ENCODE measurements at places on chromosomes 7 and 10.

DNA sequence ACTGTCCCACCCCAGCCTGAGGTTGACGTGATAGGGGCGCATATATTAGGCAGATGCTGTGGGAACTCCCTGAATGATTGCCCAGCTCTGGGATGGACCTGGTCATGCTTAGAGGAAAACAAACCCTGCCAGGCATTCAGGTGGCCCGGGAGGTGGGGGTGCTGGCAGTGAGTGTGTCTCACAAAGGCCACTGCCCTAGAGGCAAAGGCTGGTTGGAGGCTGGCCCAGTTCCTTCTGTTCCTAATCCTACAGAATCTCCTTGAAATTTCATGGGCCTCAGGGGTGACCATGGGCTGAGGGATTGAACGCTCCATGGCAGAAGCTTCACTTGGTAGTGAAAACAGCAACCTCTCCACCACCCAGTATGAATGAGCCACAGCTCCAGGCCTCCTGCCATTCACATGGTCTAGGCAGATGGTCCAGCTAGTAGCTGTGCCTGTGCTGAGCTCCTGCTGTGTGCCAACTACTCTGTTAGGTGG lies 25.6 kb downstream of the ADRA2A start:
- DNase-seq, result no peak

DNA sequence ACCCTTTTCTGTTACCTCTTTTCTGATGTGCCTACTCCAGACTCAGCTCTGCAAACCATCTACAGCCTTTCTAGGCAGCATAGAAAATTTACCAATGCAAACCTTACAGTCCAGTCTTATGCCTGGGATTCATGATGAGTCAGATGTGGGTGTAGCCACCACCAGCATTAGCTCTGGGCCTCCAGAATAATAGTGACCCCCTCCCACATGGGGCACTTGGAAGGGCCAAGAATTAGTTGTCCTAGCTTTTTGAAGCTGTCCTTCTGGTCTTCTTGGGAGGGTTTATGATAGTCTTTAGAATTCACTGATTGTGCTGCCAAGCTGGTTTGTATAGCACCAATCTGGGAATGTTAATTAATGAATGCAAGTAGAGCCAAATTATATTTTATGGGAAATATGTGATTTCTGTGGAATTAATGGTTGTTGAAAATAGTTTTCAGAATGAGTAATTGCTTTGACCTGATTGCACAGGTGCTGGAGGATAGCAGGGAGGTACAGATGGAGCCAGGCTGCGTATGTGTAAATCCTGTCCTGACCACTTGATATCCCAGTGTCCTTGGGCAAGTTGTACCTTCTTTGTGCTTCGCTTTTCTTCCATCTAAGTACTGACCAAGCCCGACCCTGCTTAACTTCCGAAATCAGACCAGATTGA lies 94.8 kb downstream of the CPED1 start:
- no peak for DNase-seq

- DNase-seq, result no peak
Measured at GRCh38 chr7:155398944-155399343, 59.0 kb upstream of the EN2 start.

DNA sequence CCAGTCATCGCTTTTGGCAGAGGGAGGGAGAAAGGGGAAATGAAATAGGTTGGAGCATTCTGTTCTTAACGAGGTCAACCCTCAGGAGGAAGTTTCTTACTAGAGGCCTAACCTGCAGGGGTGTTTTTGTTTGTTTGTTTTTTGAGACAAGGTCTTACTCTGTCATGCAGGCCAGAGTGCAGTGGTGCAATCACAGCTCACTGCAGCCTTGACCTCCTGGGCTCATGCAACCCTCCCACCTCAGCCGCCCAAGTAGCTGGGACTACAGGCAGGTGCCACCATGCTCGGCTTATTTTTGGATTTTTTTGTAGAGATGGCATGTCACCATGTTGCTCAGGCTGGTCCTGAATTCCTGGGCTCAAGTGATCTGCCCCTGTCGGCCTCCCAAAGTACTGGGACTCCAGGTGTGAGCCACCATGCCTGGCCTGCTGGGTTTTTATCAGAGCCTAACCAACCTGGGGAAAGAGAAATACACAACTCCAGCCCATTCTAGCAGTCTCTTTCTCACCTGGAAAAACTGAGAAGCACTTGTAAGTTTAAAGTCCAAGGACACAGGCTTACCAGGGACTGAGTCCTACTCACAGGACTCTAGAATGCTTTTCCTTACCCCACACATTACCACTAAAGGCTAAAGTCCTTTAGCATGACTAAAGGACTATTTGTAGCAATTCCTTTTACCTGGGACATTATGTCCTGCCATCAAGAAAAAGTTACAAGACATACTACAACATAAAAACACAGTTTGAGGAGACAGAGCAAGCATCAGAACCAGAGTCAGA lies 101.0 kb upstream of the EGFR start:
- DNase-seq, result no peak

GRCh38 chr10:51879238-51879637 lies 179.8 kb upstream of the CSTF2T start:
- DNase-seq, result no peak

GRCh38 chr7:57202274-57202673 lies 70.0 kb upstream of the ZNF479 start:
- DNase-seq, result no peak

DNA sequence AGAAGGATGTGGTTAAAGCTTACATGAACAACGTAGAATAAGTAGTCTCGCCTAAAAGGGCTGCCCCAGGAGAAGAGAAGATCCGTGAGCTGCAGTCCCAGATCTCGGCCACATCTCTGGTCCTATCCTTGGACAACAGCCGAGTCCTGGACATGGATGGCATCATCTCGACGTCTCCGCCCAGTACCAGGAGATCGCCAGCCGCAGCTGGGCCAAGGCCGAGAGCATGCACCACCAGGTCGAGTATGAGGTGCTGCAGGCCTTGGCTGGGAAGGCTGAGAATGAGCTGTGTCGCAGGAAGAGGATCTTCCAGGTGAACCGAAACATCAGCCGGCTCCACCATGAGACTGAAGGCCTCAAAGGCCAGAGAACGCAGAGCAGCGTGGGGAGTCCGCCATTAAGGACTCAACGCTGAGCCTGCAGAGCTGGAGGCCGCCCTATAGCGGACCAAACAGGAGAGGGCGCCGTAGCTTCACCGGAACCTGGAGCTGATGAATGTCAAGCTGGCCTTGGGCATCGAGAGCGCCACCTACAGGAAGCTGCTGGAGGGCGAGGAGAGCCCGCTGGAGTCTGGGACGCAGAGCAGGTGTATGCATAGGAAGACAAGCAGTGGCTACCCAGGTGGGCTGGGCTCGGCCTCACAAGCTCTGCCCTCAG lies 22.2 kb downstream of the LIPK start:
- no peak for DNase-seq

DNA sequence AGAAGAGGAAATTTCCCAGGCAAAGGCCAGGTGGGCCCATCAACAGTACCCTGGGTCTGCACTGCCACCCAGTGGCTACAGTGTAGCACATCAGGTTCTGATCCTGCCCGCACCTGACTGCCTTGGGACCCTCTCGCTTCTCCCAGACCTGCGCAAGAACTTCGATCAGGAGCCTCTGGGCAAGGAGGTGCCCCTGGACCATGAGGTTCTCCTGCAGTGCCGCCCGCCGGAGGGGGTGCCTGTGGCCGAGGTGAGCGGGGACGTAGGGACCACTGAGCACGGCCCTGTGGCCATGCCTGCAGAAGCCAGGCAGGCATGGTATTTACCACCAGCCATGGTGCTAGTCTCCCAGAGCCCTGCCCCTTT lies 33.9 kb upstream of the SLC29A3 start:
- no peak for DNase-seq

GRCh38 chr10:113965077-113965476 lies 78.6 kb upstream of the ADRB1 start:
- no peak for DNase-seq

GRCh38 chr10:72259491-72260238 lies 14.1 kb upstream of the DDIT4 start:
- DNase-seq, result no peak

DNA sequence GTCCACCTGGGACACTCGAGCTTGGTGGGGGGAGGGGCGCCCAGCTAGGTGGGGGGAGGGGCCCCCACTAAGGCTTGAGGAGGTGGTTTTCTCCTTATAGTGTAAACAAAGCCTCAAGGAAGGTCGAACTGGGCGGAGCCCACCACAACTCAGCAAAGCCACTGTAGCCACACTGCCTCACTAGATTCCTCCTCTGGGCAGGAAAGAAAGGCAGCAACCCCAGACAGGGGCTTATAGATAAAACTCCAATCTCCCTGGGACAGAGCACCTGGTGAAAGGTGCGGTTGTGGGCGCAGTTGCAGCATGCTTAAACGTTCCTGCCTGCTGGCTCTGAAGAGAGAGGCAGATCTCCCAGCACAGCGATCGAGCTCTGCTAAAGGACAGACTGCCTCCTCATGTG lies 133.1 kb downstream of the SNX13 start:
- DNase-seq, result no peak

DNA sequence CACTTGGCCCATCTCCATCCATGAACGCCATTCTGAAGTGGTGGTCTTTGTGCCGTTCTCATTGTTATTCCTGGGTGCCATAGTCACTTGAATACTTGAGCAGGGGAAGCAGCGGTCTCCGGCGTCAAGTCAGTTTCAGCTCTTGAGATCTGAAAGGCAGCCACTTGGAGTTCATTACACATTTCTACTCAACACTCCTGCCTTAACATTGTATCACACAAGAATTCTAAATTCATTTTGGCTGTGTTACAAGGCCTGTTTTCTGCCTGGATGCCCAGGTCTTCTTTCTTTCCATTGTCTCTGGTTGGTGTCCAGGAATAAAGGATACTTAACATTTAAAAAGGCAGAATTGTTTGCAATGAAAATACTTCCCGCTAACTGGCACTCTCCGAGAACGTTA lies 69.0 kb upstream of the RAB11FIP2 start:
- DNase-seq, result no peak

DNA sequence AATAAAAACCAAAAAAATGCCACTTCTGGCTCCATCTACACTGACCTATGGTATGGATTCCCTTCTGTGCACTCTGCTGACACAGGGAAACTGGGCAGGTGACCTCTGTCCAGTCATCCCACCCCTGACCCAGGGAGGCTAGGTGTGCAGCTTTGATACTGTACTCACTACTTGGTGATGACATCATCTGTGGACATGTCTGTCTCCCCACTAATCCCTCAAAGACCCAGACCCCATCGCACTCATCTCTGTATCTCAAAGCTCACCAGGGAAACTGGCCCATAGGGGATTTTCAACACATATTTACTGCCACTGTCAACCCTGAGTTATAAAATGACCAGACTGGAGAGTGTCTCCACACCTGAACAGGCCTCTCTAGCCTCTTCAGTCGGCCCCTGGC lies 10.6 kb downstream of the SGMS1 start:
- no peak for DNase-seq

DNA sequence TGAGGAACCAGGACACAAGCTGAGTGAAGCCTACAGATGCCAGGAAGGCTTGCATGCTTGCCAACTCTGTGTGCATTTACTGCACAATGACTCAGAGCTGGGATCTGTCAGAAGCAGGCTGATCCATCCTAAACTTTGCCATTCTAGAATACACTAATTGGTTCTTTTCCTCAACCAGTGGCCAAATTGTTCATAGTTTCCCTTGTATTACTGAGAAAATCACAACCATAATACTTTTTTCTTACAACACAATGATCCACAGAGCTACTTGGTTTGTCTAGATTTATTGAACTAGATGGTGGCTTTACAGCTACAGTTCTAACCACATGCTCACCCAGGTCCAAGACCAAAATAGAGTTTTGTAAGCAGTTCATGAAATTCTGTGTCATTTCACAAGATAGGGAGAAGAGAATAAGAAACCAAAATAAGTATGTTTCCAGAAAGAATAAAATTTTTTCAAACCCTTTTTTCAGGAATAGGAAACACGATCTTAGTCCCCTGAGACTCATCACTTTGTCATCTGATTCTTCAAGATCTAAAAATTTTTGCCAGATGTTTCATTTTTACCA lies 21.0 kb upstream of the LRRC17 start:
- no peak for DNase-seq

- no peak for DNase-seq
Measured at GRCh38 chr7:57343901-57344622, 105.9 kb upstream of the ZNF716 start.

GRCh38 chr7:84021292-84021908 lies 173.2 kb downstream of the SEMA3A start:
- no peak for DNase-seq

- no peak for DNase-seq
Measured at GRCh38 chr10:44752451-44753441, 158.4 kb upstream of the TMEM72 start.

GRCh38 chr7:69698109-69698825 lies 100.0 kb downstream of the AUTS2 start:
- no peak for DNase-seq

GRCh38 chr10:116973946-116974455 lies 31.0 kb downstream of the SHTN1 start:
- DNase-seq, result no peak

DNA sequence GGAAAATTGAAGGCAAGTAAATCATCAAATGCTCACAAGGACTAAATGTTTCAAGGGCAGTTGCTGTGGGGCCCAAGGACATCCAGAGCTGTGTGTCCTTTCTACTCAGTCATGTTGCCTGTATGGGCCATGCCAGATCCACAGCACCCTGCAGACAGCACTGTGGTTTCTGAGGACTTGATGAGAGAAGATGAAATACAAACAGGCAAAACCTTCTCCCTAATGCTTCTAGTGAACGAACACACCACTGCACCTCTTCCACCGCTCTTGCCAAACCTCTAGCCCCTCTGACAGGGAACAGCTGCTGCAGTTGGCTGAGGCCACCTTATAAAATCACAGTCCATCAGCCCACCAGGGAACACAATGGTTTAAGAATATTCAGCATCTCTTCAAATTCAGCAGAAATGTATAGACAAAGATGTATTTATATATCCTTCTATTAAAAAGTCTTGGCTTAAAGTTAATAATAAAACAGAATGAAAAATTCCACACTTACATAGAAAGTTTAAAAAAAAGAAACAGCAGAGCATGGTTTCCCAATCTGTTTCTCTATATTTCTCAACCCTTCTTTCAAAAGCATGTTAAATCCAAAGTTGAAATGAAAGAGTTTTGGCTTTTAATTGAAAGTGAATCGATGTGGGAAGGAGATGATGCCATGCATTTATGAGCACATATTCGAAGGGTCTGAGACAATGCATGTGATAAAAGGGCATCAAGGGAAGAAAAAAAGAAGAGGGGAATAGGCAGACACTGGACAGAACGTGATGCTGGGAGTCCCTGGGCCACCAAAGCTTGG lies 14.0 kb downstream of the CYP3A7 start:
- no peak for DNase-seq

DNA sequence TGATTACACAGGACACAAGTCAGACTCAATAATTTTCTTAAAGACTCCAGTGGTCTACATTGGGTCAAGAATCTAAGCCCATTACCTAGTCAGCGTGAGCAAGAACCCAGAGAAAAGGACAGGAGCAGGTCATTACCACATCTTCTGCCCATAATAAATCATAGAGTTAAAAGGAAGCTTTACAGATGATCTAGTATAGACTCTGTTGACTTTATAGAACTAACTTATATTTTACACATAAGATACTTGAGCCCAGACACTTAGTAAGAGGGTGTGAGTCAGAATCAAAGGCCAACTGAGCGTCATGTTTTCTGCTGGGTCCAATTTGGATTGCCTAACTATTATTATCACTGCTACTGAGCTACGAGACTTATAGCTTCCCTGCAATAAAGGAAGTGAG lies 206.1 kb upstream of the NPSR1 start:
- no peak for DNase-seq

- DNase-seq, result no peak
Measured at GRCh38 chr7:140262242-140262903, 85.6 kb upstream of the KDM7A start.

GRCh38 chr10:47164126-47164799 lies 135.7 kb upstream of the GDF10 start:
- DNase-seq, result no peak

Data from T-helper 9 cell (primary cell).